Testis (tissue), 5 donors: ENCODE measurements at places on chromosomes 16 and 17.
A peak's percentile ranks its signal among the peaks of the same experiment; 100 is the strongest.

- no peak for DNase-seq
These were observed 24.2 kb downstream of the ACTG1 start for GRCh38 chr17:81488276-81488860.

DNA sequence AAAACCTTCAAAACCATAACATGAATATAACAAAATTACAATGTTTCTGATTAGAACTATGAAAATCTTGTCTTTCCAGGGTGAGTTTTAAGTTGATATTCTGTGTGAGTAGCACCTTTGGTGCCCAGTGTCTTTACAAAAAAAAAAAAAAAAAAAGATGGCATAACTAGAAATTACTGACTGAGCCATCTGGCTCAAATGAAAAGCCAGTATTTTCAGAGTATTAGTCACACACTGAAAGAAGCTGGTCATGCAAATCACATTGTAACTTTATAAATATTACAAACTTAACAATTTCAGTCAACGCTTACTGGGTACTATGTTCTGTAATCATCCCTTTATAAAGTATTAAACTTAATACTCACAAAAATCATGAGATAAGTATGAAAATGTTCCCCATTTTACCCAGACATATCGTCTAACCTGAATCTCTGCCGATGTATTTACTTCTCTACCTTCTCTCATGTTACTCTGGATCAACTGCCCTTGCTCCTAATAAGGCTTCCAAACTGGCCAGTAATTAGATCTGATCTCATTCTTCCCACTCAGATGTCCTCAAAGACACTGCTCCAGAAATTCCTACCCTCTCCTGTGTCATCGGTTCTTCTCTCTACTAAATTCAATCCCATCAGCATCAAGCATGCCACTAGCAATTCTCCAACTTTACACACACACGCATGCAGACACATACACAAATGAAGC is 25.4 kb downstream of the UBE2G1 start:
- no peak for DNase-seq

- DNase-seq: no peak
These were observed 54.0 kb downstream of the AKAP1 start for GRCh38 chr17:57138956-57139576.

GRCh38 chr17:3924512-3925350 is 8.5 kb upstream of the P2RX1 start:
- DNase-seq: no peak

DNA sequence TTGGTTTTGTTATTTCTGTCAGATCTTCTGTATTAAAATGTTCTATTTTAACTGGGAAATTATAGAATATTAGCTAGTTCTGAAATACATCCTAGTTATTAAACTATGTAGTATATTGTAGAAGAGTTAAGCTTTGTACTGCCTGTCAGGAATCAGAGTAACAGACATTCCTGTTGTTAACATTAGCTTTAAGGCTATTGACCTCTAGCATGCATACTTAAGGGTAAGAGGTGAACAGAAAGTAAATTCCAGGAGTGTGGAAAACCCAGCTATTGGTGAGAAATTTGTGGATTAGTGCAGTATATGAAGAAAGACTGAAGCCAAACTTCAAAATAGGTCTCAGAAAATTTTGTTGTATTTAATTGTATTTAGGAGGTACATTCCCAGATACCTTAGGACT is 111.3 kb downstream of the CHD9 start:
- DNase-seq: no peak

DNA sequence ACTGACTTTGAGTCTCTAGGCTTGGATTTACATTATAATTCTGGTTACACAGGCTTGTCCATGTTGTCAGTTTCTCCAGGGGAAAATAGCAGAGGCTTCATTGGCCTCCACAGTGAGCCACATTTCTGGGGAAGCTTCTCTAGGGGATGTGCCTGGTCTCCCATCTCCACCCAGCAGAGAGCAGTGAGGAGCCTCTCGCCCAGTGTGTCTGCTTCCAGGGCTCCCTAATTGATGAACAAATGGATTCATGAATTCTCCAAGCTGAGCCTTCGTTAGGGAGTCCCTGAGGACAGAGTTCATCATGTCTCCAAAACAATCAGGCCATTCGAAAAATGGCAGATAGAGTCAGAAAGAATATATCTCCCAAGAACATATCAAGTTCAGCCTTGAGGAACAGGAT is 162.4 kb upstream of the TOX3 start:
- no peak for DNase-seq

- peak; percentile 85 for DNase-seq
These were observed 82.0 kb upstream of the ALOX12 start for GRCh38 chr17:6913608-6914443.

DNA sequence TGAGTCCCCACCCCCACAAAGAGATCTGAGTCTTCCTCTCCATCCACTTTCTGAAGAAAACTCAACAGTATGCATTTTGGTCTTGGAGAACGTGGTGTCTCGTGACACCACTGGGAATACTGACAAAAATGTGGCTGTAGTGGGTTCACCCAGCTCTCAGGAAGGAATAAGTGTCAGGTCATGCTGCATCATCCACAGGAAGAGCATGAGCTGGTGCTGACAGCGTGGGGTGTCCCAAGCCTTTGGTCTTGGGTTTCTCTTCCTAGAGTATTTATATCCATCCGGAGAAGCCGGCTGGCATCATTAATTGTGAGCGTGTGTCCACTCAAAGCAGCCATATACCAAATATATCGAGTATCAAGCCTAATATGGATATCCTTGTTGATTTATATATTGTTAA is 55.9 kb downstream of the C17orf67 start:
- no peak for DNase-seq

DNA sequence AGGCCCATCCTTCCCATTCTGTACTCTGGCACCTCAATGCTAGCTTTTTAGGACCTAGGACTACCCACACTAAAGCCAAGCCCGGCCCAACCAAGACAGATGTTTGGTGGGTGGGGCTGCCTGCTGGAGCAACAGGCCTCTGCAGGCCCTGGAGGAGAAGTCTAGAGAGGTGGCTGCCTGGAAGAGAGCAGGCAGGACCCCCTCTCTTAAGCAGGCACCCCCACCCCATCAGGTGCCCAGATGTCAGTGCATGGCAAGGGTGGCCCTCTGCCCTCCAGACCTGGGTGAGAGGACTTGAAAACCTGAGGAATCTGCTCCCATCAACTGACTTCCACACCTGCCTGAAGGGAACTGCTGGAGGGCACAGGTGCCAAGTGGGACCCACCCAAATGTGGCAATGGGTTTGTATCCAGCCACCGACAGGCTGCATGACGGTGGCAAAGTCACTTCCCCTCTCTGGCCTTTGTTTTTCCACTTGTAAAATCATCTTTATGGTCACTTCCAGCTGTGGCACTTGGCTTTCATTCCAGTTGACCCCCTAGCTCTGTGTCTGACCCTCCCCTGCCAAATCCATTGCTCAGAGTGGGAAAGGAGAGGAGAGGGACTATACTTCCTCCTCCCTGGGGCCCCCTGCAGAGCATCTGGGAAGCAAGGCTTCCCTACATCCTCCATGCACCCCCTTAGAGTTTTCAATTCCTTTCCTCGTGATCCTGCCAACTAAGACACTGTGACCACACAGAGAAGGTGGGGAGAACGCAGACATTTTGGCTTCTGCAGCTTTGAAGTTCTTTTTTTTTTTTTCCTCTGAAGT is 1.7 kb upstream of the STAT5A start:
- peak; percentile 58 for DNase-seq

DNA sequence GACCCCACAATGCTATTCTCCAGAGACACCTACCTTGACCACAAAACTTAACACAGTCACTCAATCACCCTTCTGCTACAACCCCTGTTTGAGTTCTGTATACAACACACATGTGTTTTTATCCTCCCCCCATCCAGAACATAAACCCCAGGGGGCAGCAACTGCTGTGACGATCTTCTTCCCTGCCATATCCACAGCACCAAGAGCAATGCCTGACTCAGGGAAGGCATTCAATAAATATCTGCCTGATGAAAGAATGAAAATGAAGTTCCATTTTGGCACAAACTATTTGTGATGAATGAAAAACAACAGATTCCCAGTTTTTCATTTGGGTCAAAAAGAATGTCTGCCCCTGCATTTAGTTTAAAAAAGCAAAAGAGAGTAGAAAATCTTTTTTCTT is 27.0 kb downstream of the ASIC2 start:
- no peak for DNase-seq

GRCh38 chr17:41096055-41096454 is 1.9 kb downstream of the KRTAP4-8 start:
- no peak for DNase-seq

GRCh38 chr17:82076018-82076784 is 10.6 kb upstream of the DUS1L start:
- DNase-seq: no peak

DNA sequence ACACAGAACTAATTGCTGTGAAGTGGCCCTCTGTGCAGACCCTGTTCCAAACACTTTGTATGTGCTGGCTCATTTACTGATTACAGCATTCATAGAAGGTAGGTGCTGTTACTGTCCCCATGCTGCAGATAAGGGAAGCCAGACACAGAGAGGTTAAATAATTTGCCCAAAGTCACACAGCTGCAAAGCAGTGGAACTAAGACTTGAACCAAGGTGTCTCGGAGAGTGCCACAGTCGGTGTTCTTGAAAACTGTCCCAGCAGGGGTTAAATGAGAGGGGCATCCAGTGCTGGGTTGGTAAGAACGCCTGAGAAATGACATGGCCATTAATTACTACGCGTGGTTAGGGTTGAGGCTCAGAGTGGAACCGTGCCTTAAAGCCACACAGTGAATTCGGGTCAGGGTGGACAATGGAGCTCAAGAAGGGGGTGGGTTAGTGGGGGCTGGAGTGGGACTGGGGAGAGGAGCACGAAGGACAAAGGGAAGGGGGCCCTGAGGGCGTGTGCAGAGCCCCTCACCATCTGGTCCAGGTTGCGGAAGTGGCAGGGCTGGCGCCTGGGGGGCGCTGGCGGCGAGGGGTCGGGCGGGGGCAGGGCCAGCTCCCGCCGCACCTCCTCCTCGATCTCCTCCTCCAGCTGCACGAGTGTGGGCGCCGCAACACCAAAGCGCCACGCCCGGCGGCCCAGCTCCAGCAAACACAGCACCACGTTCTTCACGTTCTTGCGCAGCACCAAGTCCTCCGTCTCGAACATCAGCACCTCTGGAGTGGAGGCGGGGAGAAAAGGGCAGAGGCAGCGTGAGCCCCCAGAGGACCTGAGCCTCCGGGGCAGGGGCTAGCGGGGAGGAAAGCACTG is 3.3 kb downstream of the GAS2L2 start:
- no peak for DNase-seq

DNA sequence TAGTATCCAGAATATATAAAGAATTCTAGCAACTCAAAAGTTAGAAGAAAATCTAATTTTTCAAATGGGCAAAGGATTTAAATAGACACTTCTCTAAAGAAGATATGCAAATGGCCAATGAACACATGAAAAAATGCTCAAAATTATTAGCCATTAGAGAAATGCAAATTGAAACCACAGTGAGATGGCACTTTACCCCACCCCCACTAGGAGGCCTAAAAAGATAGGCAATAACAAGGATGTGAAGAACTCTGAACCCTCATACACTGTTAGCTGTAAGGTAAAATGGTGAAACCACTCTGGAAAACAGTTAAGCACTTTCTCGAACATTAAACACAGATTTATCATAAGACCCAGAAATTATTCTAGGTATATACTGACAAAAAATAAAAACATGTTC is 71.4 kb upstream of the IRX6 start:
- no peak for DNase-seq

GRCh38 chr17:2062571-2063183 is 7.8 kb downstream of the HIC1 start:
- DNase-seq: no peak

GRCh38 chr17:48598736-48599135 is 5.2 kb upstream of the HOXB5 start:
- no peak for DNase-seq

DNA sequence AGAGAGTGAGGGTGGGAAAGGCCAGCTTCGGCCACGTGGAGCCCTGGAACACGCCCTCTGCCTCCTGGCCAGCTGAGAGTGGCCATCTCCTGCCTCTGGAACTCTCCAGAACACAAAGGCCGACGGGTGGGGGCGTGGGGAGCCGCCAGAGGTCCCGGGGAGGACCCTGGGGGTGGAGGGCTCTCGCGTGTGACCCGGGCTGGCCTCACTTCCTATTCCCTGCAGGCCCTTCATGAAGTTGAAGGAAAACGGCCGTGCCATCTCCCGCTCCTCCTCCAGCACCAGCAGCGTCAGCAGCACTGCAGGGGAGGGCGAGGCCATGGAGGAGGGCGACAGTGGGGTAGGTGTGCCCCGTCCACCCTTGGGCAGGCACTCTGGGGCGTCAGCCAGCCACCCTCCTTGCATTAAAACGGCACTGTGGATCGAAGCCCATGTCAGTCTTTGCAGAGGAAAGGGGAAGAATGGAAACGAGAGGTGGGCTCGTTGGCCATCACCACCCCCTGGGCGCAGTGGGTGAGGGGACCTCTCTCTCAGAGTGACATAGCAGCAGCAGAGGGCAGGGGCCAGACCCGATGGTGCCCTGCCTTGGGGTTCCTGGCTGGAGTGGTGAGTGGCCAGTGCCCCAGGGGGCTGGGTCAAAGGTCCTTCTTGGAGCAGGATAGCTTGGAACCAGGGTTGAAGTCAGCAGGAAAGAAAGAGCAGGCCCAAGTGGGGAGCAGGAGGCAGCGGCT is 37.1 kb downstream of the OR1D5 start:
- DNase-seq: no peak

GRCh38 chr16:70573451-70574121 is 50.0 kb downstream of the SF3B3 start:
- DNase-seq: peak; percentile 73

DNA sequence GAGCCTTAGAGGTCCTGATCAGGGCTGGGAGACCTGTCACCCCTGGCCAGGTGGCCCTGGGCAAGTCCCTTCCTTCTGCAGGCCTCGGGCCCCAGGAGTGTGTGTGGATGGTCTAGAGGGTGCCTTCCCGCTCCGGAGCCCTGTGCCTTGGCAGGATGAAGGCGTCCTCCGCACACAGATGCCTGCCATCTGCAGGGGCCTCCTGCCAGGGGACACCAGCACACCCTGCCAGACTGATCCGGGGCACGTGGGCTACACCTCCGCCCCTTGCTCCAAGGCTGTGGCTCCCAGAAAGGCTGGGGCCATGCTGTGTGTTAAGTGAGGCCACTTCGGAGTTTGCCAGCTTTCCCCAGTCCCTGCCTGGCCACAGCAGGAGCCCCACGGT is 30.7 kb downstream of the NPTX1 start:
- DNase-seq: no peak
